ENCODE measurements at places on chromosomes 6 and 20.

DNA sequence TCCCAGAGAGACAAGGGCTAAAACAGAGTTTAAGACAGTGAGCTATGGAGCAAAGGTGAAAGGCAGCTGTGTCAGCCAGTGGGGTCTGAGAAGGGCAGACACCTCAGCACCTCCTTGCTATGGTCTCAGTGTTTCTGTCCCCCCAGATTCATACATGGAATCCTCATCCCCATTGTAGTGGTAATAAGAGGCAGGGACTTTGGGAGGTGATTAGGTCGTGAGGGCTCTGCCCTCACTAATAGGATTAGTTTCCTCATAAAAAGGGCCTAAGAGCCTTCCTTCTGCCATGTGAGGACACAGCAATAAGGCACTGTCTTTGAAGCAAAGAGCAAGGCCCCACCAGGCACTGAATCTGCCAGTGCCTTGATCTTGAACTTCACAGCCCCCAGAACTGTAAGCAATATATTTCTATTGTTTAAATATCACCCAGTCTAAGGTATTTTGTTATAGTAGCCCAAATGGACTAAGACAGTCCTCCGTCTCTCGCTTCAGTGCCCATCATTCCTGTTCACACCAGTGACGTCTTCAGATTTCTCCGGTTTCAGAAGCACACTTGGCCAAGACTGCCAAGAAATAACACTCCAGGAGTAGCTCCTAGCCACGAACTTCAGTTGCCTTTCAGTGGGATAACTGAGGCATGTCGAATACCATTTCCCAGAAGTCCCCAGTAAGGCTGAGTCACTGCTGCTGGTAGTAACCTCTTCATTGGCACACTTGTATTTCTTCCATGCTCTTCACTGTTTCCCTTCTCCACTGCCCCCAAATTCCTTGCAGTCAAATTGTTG, 32.8 kb downstream of the SLC13A3 start:
- no peak for DNase-seq

GRCh38 chr6:53985366-53985765, 125.9 kb upstream of the MLIP start:
- no peak for DNase-seq

DNA sequence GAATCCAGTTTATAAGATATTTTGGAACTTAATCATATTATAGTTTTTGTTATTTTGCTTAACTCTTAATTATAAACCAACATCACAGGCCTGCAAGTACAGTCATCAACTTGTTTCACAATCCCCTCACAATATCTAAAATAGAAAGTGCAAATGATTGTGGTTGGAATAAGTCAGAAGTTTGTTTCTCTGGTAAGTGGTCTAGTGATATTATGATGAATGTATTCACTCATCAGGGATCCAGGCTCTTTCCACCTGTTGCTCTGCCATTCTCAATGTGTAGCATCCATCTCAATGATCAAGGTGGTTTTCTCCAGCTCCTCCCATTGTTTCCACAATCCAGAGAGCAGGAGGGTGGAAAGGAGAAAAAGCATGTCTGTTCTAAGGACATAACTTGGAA, 54.2 kb downstream of the OPN5 start:
- DNase-seq: no peak

- DNase-seq: no peak
Measured at GRCh38 chr6:112235956-112236355, 18.4 kb downstream of the LAMA4 start.

GRCh38 chr6:164078532-164079274, 664.2 kb downstream of the QKI start:
- no peak for DNase-seq

DNA sequence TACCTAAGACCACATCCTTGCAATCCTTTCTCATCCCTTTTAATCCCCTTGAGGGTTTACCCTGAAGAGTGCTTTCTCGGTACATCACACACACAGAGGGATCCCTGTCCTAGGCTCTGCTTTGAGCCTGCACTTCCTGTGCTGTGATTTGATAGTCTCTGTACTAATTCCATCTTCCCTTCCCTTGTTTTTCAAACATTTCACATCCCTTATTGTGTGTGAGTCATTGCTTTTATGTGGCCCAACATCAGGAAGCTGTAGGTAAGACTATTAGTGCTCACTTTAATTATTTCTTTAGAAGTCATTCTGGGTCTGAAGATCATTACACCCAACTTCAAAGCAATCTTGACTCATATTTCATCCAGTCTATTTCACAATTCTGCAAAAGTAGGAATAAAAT, 57.2 kb upstream of the ANKEF1 start:
- DNase-seq: no peak

- DNase-seq: no peak
Measured at GRCh38 chr20:14877301-14878028, 540.1 kb upstream of the FLRT3 start.

DNA sequence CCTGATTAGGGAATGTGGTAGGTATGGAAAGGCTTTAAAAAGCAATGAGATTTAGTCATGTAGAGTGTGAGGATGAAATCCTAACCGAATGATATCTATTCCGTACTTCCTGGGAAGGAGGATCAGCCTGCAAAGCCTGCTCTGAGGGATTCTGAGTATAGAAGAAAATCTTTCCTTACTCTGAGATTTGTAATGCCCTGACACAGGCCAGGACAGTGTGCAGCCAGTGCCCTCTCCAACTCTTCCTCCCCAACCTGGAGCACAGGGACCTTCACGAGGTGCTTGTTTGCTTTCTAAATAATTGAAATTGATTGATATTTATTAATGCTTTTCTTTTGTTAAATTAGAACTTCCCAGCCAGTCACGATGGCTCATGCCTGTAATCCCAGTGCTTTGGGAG, 131.6 kb downstream of the ADGRG6 start:
- no peak for DNase-seq

DNA sequence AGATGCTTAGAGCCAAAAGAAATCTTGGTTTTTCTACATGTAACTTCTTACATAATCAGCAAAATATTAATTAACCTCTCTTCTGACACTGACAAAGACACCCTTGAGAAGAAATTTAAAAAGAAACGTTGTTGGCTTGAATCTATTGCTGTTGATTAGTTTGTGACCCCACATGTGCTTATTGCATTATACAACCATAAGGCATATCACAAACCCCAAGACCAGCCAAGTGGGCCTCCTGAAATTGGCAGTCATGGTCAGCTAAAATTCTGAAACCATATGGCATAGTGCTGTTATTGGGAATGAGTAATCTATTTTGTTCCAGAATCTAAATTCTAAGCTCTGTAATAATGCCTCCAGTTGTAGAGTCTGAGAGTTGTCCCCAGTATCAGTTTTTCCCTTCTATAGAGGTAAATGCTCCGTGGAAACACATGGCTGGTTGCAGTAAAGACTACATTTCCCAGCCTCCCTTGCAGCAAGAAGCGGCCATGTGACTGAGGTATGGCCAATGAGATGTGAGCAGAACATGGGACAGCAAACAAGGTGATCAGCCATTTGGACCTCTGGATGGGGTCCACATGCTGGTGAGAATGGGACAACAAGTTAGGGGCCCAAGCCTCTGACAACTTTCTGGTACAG, 42.3 kb upstream of the PTPN1 start:
- peak; percentile 26 for DNase-seq

- DNase-seq: peak; percentile 62
Measured at GRCh38 chr6:142942805-142943227, 2.2 kb downstream of the HIVEP2 start.

GRCh38 chr6:93849857-93850256, 430.5 kb upstream of the EPHA7 start:
- DNase-seq: no peak

DNA sequence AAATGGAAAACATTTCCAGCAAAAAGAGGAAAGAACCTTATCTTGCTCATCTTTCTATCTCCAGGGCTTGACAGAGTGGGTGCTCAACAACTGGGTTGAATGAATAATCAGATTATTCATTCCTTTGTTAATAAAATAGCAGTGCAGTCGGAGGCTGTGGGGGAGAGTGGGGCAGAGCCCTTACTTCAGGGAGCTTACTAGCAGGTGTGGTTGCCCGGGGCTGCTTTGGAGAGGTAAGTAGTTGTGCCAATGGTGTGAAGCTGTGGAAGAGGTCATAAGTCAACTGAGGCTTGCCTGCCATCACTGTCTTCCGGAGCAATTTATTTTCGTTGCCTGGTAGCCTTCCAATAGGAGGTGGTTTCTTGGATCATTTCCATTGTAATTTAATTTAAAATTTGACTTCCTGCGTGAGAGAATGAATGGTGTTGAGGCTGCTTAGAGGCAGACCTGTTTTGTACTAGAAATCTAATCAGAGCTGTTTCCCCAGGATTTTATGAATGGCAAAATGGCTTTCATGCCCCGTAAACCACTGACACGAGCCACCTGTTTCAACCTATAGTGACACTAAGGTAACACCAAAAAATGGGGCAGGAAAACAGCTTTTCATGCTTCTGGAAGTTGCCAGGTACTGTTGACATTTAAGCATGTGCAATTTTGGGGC, 51.4 kb downstream of the ZDHHC14 start:
- no peak for DNase-seq

DNA sequence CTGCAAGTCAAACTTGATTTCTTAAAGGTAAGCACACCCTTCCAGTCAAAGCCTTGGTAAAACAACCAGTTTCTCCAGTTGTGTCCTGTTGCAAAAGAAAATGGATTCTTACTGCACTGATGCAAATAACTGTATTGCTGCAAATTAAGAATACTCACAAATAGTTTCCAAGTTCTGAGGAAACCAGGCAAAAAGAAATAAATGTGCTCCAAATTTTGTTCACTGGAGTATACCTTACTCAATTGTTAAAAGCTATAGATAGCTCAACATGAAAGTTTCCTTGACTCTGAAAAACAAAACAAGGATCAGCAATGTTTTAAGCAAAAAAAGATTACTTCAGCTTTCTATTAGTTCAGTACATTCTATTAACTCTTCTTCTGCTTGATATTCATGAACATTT, 75.2 kb downstream of the SLC16A10 start:
- no peak for DNase-seq

GRCh38 chr6:118383924-118384323, 164.2 kb upstream of the PLN start:
- no peak for DNase-seq

GRCh38 chr6:82408952-82409431, 45.4 kb downstream of the TPBG start:
- DNase-seq: no peak

- DNase-seq: no peak
Measured at GRCh38 chr6:113881478-113881980, 24.4 kb downstream of the MARCKS start.

DNA sequence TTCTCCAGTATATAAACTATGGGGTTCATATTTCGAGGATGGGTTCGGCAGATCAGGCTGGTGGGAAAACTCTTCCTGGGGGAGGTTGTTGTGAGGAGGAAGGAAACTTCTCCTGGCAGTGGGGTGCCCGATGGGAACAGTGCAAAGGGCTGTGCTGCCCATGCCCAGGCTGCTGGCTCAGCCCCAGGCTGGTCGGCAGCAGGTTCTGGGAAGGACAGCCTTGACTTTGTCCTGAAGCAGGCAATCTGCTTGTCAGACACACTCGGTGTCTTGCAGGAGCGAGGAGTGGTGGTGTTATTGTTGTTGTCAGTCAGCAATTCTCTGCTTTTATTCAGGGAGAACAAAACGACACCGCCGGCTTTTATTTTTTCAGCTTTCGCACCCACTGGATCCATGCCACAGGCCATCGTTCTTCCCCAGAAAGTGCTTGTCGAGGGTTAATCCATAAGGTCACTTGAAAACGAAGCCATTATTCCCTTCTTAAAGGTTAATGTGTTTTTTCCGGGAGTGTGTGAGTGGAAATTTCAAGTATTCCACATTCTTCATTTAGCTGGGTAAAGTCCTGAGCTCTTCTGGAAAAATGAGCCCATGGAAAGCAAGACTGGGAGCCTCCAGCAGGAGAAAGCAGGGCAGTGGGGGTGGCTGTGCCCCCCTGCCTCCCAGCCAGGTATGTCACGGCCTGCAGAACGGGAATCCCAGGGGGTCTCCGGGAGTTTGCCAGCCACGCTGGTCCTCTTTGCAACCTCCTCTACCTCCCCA, 57.0 kb upstream of the STX16 start:
- DNase-seq: no peak

- DNase-seq: no peak
Measured at GRCh38 chr6:30844118-30844535, 40.2 kb upstream of the DDR1 start.

- no peak for DNase-seq
Measured at GRCh38 chr6:69881322-69882151, 15.2 kb downstream of the COL19A1 start.

- DNase-seq: no peak
Measured at GRCh38 chr6:156189195-156189594, 588.0 kb upstream of the ARID1B start.

DNA sequence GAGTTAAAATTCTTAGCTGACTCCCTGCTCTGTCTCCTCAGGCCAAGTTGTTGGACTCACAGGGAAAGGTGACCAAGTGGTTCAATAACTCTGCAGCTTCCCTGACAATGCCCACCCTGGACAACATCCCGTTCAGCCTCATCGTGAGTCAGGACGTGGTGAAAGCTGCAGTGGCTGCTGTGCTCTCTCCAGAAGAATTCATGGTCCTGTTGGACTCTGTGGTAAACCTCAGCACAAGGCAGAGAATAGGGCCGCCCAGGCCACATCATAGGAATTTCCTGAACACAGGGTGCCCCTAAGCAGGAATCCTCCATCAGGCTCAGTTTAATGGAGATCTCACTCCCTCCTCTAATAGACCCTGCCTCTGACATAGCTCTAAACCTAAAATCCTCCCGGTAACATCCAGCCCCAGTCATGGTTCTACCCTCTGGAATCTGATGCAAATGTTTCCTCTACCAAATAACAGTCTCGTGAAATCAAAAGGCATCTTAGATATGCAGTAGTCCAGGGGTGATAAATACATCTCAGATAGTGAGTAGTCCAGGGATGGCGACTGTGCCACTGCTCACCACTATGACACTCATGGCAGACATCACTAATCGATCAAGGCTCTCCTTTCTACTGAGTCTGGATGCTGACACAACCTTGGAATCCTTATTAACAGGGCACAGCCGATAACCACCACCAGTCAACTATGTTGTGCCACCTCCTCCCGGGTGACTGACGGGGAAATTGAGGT, 18.3 kb downstream of the BPIFB1 start:
- DNase-seq: no peak

DNA sequence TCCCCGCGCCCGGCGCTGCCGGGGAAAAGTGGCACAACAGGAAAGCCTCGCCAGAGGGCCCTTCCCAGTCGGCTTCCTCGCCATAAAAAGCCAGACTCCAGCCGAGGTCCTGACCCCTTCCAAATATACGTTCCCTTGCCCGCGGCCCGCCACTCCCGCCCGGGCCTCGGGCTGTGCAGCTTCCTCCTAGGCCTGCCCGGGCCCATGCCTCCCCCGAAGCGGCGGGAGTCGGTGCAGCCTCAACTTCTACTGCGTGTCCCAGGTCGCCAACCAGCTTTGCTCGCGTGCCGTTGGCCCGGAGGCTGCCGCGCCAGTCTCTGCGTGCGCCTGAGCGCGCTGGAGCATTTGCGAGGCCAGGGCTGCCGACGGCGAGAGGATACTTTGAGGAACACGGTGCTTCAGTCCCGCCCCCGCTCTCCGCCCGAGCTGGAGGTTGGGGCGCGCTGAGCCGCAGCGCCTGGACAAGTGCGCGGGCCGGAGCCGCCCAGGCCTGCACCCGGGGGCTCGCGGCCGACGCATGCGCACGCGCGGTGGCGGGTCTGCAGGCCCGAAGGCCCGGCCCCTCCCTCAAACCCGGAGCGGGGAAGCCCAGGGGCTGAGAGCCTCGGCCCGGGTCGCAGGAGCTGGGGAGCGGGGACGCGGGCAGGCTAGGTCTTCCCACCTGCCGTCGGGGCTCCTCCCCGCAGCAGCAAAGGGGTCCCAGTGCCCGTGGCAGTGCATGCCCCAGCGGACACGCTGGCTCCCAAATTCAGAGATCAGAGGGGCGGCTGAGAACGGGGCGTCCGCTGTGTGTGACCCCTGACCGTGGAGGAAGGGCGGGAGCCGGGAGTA, 10.2 kb downstream of the FOXC1 start:
- no peak for DNase-seq
